COR-L47 (cell line): ENCODE measurements at places on chromosomes 6 and 20.

DNA sequence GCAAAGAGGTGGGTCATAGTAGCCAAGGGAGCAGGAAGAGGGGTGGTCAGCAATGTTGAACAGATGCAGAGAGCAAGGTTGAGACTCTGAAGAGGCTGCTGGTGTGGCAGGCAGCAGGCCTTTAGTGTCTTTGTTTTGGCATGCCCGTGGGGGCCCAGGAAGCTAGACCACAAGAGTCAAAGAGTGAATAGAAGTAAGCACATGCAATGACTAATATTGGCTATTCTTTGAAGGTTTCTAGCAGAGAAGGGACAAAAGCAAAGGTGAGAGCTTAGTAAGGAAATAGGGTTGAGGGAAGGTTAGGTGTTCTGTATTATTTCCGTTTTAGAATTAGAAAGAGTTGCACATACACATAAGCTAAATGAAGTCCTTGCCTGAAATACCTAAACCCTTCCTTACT is 18.8 kb downstream of the TDRD6 start:
- DNase-seq, result no peak

GRCh38 chr20:8854571-8854970 is 214.3 kb upstream of the PLCB4 start:
- no peak for DNase-seq

GRCh38 chr6:169271877-169272216 is 18.2 kb upstream of the THBS2 start:
- DNase-seq, result no peak

DNA sequence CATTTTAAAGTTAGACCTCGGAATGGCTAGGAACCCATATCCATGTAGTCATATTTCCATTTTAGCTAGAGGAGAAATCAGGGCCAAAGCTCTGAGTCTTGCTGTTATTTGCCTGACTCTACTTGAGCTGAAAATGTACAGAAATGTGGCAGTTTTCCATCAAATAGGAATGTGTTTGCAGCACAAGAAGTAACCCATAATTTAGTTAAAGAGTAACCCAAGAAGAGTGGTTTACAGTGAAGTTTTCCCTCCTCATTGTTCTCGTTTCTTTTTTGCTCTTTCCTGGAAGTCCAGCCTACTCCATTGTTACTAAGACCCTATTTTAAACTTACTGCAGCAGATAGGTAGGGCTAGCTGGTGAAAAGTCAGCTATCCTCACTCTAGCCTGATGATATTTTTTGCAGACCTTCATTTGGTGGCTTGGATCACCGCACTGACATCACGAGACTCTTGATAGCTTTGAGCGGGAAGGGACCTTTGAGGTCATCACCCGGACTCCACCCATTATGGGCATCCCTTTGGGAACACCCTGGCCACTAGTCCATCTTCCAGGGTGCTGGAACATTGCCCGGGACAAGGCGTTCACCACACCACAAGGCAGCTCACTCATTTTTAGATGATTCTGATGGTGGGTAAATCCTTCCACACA is 28.0 kb upstream of the ADGRF5 start:
- no peak for DNase-seq

GRCh38 chr20:64211874-64212658 is 43.5 kb upstream of the PCMTD2 start:
- no peak for DNase-seq

DNA sequence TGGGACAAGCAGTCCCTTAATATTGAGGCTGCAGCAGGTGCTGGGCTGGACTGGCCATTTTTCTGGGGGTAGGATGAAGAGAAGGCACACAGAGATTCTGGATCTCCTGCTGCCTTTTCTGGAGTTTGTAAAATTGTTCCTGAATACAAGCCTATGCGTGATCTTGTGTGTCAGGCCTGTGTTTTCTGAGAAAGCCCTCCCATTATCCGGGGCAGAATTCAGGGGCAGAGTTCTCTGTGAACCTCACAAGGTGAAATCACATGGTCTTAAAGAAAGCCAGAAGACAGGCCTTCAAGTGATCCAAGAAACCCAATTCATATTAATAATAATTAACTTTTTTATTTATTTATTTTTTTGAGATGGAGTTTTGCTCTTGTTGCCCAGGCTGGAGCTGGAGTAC is 12.5 kb downstream of the CCN5 start:
- DNase-seq, result no peak
